NCI-H69 (cell line): ENCODE measurements at places on chromosomes 7 and 10.

GRCh38 chr7:44471850-44472249 lies 18.6 kb downstream of the NUDCD3 start:
- no peak for DNase-seq

DNA sequence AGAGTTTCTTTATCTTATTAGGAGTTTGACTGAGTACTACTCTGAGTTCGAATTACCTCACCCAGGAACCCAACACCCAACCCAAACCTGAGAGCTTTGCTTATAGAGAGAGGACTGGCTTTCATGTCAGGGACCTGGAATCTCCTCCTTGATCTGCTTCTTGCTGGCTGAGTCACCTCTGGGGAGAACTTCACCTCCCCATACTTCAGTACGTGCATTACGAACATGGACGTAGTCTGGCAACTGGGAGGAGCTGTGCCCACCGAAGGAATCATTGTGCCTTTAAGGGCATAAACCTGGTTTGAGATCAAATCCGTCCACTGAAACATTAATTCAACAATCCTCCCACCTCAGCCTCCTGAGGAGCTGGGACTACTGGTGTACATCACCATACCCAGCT lies 12.2 kb upstream of the PSAP start:
- no peak for DNase-seq

GRCh38 chr7:116739307-116739706 lies 67.3 kb downstream of the MET start:
- no peak for DNase-seq

GRCh38 chr7:57404967-57405421 lies 45.0 kb upstream of the ZNF716 start:
- no peak for DNase-seq

- no peak for DNase-seq
These were observed 139.8 kb upstream of the RSU1 start for GRCh38 chr10:16957038-16957437.

GRCh38 chr7:41655426-41655825 lies 47.5 kb downstream of the INHBA start:
- DNase-seq: no peak

DNA sequence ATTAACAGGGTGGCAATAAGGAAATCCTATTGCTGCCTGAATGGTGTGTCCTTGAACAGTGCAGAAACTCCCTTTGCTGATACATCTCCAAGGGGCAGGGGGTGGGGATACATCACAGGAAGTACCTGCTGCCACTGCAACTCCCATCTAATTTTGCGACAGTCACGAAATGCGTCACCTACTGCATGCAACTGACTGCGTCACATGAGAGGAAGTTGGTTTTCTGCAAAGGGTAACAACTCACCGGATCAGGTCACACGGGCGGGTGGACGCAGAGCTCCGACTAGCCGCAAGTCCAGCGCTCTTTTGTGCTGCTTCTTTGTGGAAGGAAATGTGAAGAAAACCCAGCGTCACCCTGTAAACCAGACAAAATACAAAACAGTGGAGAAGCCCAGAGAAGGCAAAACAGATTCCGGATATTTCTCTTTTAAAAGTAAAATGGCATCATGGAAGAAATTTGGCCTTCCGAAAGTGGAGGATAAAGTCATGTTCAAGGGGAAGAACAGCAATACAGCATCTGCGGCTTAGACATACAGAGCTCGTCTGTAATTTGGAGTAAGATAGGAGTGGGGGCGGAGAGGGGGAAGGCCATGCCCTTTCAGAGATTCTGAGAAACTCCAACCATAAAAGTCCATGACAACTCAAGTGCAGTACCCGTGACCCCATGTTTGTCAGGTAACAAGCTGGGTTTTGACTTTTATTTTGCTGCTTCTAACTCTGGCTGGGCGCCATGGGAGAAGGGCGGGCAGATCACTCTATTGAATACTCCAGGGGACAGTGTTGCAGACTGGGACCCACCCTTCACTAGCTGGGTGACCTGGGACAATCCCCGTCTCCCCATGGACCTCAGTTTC lies 32.3 kb upstream of the PLEKHS1 start:
- no peak for DNase-seq

DNA sequence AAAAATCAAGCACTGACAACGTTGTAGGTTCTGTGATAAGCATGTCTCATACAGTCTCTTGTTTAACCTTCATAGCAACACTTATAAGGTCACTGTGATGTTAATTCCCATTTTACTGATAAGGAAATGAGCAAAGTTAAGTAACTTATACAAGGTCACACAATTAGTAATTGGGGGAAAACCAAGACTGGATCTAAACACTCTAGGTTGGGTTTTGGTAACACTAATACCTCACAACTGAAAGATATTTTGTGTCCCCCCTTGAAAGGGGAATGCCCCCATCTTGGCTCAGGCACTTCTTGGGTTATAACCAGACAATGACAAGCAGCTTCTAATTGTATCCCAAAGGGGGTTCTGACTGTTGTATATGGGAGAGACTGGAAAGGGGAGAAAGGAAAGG lies 36.0 kb upstream of the ABCB4 start:
- DNase-seq: no peak

DNA sequence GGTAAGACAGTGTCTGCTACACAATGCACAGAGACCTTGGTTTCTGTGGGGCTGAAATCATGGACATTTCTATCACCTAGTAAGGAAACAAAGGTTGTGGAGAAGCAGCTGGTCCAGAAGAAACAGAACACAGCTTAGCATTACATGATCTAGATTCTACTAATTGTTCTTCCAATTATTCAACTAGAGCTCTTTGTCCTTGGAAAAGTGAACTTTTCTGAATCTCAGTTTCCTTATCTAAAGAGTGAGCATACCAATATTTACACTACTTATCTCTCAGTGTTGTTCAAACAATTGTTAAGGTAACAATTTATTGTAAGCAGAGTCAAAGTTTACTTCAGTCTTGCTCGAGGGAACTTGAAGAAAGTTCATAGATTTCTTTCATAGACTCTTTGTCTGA lies 42.3 kb upstream of the TRIM24 start:
- no peak for DNase-seq

- DNase-seq: no peak
These were observed 29.1 kb downstream of the STRA8 start for GRCh38 chr7:135262623-135263320.

GRCh38 chr10:24346877-24347519 lies 138.1 kb downstream of the KIAA1217 start:
- DNase-seq: no peak

- DNase-seq: no peak
These were observed 135.4 kb upstream of the FZD1 start for GRCh38 chr7:91128683-91129348.

DNA sequence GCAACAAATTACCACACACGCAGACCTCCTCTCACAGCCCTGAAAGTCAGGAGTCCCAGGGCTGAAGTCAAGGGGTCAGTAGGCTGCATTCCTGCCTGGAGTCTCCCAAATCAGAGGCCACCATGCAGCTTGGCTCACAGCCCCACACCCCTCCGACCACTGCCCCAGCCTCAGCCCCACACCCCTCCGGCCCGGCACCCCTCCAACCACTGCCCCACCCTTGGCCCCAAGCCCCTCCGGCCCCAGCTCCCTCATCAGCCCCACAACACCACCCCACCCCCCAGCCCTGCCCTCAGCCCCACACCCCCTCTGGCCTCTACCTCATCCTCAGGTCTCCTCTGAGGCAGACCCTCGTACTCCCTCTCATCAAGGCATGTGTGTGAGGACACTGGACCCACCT lies 85.7 kb downstream of the DIP2C start:
- DNase-seq: no peak

DNA sequence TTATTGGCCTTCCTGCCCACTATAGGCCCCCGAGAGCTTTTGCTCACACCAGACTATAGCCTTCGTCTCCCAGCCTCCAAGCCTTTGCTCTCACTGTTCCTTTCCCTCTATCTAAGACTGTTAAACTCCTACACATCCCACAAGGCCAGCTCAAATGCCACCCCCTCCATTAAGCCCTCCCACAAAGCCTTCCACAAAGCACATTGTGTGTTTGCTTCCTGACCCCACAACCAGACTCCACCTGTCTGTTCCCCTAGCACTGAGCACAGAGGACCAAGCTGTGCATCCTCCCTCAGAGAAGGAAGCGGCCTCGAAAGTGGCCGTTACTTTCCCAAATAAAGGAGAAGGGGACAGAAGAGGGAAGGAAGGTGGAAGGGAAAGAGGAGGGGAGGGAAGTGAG lies 1.3 kb downstream of the LOXL4 start:
- peak; percentile 11 for DNase-seq

DNA sequence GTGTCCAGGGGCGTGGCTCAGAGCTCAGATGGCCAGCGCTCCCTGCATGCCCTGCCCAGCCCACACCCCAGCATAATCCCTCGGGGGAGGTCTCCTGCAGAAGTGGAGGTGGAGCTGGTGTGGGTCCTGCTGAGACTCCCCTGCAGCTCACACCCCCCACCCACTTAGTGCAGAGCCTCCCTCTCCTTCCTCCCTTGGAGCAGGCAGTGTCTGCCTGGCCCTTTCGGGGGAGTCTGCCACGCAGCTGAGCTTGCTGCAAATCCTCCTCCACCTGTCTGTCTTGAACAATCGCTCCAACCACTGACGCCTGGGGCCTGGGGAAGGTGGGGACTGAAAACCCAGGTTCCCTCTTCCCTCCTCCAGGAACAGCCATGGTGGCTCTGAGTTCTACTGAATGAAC lies 219.7 kb upstream of the PPP2R2D start:
- no peak for DNase-seq

- peak; percentile 61 for DNase-seq
These were observed 10.4 kb upstream of the CLCN1 start for GRCh38 chr7:143305423-143306070.

GRCh38 chr10:84537447-84537931 lies 209.1 kb downstream of the CCSER2 start:
- peak; percentile 65 for DNase-seq

- peak; percentile 81 for DNase-seq
These were observed 32.8 kb upstream of the SFTPD start for GRCh38 chr10:79981450-79982361.

GRCh38 chr7:88046839-88047573 lies 113.0 kb downstream of the ADAM22 start:
- peak; percentile 11 for DNase-seq

- DNase-seq: peak; percentile 89
These were observed 15.3 kb upstream of the ASB4 start for GRCh38 chr7:95470452-95470851.

- DNase-seq: no peak
These were observed 84.6 kb upstream of the NAMPT start for GRCh38 chr7:106369352-106369751.

GRCh38 chr10:88281592-88282347 lies 301.3 kb downstream of the RNLS start:
- DNase-seq: peak; percentile 63

GRCh38 chr7:135706038-135706742 lies 21.8 kb downstream of the SLC13A4 start:
- DNase-seq: peak; percentile 80
